ENCODE measurements at places on chromosomes 5 and 9. TPM values are rescaled to one million over a fixed set of nuclear protein-coding genes. Genes with fewer than 3 reads are reported as not detected.

Gene OLFM1
- total RNA-seq, result 10.5 TPM

Gene ATG12
- total RNA-seq, result 36.9 TPM

Gene PCDH12
- not detected for total RNA-seq

Gene GABRB2
- not detected for total RNA-seq

Gene LCN1
- not detected for total RNA-seq

Gene SEMA5A
- not detected for total RNA-seq

Gene CDH9
- not detected for total RNA-seq

Gene CCNJL
- 11.3 TPM for total RNA-seq

All from A549 treated with dexamethasone at 1 μM for 4 hours (cell line).